ENCODE measurements at places on chromosomes 6 and 20.

DNA sequence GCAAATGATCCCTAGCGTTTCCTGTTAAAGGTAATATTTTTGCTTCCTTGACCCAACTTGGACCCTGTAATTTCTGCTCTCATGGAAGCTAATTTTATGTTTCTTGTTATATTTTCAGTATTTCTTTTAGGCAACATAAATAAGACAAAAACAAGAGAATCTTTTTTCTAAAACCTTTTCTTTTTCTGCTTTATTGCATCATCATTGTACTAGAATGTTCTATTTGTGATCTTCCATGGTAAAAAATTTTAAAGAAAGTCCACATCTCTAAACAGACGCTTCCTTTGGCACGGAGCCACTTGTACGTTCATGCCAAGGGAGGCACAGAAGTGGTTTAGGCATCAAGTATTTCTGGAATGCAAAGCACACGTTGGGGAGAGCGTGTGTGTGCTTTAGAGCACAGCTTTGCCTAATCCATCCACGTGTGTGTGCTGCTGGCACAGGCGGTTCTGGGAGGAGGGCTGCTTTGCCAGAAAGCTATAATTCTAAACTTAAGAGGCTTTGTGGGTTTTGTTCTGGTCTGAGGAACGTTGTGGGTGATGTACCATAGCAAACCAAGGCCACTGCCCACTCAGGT lies 98.3 kb downstream of the SASH1 start:
- DNase-seq, result no peak

GRCh38 chr20:4484379-4484997 lies 237.2 kb upstream of the PRND start:
- DNase-seq, result no peak

DNA sequence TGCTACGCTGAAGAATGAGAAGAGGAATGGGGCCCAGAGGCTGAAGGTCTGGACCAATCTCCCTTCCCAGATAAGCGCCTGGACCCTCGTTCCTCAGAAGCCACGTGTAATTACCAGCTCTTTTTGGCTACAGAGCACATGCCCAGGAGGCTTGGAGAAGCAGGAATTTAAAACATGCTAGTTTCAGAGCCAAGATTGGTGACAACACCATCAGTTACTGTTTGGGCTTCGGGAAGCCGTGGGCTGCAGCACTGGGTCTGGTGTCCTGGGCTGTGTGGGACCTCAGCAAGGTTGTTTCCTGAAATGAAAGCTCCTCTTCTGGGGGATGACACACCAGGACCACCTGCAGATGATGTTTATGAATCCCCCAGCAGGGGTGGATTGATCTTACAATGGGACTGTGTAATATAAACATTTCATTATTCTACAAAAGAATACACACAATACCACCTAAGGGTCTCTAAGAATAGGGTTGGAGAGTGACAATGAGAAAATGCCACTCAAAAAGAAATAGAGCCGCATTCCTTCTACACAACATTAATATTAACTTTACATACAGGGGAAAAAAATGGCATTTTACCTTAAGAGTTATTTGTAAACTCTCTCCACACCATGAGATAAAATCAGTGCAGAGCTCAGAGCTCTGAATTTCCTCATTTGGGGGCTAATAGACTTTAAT lies 207.8 kb upstream of the FOXQ1 start:
- no peak for DNase-seq

- no peak for DNase-seq
These were observed 194.7 kb downstream of the NRN1 start for GRCh38 chr6:5811997-5812396.

- DNase-seq, result no peak
These were observed 50.0 kb upstream of the ELMO2 start for GRCh38 chr20:46456255-46457028.

All from activated CD4-positive, alpha-beta T cell treated with anti-CD3 and anti-CD28 coated beads for 36 hours (primary cell).